Activated CD8-positive, alpha-beta memory T cell treated with anti-CD3 and anti-CD28 coated beads for 1 hour (primary cell): ENCODE measurements at places on chromosomes 7 and 10.

- no peak for DNase-seq
Observed at GRCh38 chr10:71293446-71294084, 25.5 kb upstream of the SLC29A3 start.

GRCh38 chr7:17152721-17153120 lies 145.7 kb upstream of the AHR start:
- no peak for DNase-seq

DNA sequence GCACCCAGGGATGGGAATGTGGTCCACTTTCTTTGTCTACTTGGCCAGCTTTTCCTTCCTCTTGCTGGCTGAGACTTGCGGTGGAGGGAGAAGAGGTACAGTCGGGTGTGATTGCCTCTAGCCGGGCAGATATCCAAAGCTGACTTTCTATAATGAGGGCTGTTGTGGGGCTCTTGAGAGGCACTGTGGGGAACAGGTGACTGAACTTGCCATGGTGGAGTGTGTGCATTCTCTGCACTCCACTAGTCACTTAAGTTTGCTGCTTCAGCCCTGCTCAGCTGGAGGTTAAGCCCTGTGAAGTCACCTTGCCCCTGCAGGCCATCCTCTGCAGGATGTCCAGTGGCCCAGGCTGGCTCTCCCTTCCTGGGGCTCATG lies 116.6 kb downstream of the AOAH start:
- DNase-seq = no peak

DNA sequence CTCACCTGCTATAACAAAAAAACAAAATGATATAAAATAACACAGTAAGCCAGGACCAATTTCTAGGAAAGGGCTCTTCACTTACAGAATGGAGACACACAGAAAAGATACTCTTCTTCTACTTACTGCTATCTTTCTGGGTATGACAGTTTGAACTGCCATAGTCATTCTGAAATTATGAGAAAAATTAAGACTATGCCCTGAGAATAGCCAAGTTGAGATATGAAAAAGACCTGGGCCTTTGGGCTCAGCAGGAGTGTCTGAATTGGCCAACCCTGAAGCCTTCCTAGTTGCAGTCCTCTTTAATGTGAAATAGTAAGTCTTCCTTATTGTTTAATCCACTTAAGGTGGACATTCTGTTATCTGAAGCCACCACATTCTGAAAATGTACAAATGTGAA lies 519.5 kb downstream of the GRID1 start:
- no peak for DNase-seq

GRCh38 chr10:26485150-26485941 lies 47.2 kb downstream of the APBB1IP start:
- no peak for DNase-seq
